ENCODE measurements at places on chromosomes 3 and 15. TPM values are rescaled to one million over a fixed set of nuclear protein-coding genes. Genes with fewer than 3 reads are reported as not detected.

The CASR gene
- 0.58 TPM for total RNA-seq

The FBXO40 gene
- 0.06 TPM for total RNA-seq

The TEX9 gene
- 12.3 TPM for total RNA-seq

The WDR93 gene
- not detected for total RNA-seq

The C15orf39 gene
- 35.6 TPM for total RNA-seq

The GOLGA8M gene
- not detected for total RNA-seq

DNA sequence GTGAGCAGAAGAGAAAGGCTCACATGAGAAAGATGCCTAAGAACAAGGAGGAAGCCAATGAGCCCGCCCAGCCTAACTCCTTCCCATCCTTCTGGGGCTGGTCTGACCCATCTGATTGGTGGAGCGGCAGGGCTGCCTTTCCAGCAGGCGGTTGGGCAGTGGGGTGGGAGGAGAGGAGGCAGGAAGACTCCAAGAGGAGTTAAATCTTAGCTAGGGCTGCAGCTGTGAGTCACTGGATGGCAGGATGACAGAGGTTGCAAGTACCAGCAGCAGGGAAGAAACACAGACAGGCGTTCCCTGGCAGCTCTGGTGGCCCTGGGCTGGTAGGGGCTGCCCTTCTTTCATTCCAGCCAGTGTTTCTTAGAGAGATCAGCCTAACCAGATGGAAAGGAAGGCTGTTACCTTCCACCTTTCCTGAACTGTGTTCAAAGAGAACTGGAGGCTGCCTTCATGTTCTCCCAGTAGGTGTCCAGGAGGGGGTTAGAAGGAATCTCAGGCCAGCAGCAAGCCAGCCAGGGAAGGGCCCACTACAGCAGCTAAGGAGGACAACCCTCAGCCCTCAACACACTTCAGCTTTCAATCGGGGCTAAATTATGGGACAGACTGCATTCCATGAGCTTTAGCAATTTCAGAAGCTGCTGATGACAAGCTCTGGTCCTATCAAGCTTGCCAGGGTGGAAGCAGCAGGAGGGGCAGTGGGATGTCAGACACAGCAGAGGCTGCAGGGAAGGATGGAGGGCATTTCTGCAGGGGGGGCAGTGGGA, 50.3 kb downstream of the CHSY1 start:
- H3K27me3 ChIP-seq = no peaks in the 10 kb centered on the region
- peaks cover 24% of the 10 kb centered on the region for H3K4me1 ChIP-seq
- peak; percentile 41 for DNase-seq
- no peak overlapping the region for H3K4me3 ChIP-seq
- no peaks in the 10 kb centered on the region for H3K36me3 ChIP-seq

GRCh38 chr3:194049394-194049793, 86.6 kb upstream of the HES1 start:
- peaks cover 2% of the 10 kb centered on the region for H3K4me1 ChIP-seq
- DNase-seq = no peak
- H3K27me3 ChIP-seq = peaks cover 2% of the 10 kb centered on the region
- no peaks in the 10 kb centered on the region for H3K36me3 ChIP-seq
- H3K4me3 ChIP-seq = no peak overlapping the region

DNA sequence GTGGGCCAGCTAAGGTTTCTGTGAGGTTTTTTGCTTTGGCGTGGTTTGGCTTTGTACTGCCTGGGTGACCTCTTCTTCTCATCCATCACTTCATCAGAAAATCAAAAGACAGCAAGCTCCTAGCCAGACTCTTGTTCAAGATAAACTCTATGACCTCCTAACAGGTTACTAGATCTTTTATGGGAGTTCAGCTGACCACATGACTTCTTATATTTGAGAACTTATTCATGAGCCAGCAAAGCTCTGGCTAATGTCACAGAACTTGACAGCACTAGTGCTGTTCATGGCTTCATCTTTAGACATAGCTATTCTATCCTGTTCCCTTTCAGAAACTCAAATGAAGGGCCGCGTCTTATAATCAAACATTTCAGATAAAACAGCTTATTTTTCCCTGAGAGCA, 527.1 kb upstream of the GOLIM4 start:
- peaks cover 14% of the 10 kb centered on the region for H3K4me1 ChIP-seq
- no peaks in the 10 kb centered on the region for H3K27me3 ChIP-seq
- H3K27ac ChIP-seq = no peak overlapping the region
- no peak overlapping the region for H3K4me3 ChIP-seq
- no peaks in the 10 kb centered on the region for H3K36me3 ChIP-seq

GRCh38 chr3:176789947-176790346, 407.3 kb downstream of the TBL1XR1 start:
- no peaks in the 10 kb centered on the region for H3K27me3 ChIP-seq
- H3K4me3 ChIP-seq = no peak overlapping the region
- H3K36me3 ChIP-seq = no peaks in the 10 kb centered on the region

- H3K4me3 ChIP-seq = no peak overlapping the region
- H3K36me3 ChIP-seq = no peaks in the 10 kb centered on the region
- DNase-seq = no peak
- peaks cover 3% of the 10 kb centered on the region for H3K27me3 ChIP-seq
- H3K27ac ChIP-seq = no peak overlapping the region
These were observed 4.3 kb upstream of the SHC4 start for GRCh38 chr15:48968066-48968465.

DNA sequence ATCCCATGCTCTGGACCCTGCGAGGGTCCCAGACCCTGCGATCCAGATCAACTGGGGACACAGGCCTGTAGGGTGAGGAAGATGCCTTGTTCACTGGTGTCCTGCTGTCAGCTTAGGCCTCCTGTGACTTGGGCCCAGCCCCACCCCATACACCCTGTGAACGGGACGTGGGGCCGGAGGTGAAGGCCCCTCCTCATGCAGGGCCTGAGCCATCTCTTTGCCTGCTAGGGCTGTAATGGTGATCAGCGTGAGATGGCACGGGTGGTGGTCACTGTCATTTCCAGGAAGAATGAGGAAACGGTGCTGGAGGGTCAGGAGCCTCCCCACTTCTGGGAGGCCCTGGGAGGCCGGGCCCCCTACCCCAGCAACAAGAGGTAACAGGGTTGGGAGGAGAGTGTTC, 12.4 kb downstream of the VILL start:
- DNase-seq = no peak
- peaks cover 9% of the 10 kb centered on the region for H3K4me1 ChIP-seq
- peaks cover 8% of the 10 kb centered on the region for H3K27me3 ChIP-seq
- no peak overlapping the region for H3K4me3 ChIP-seq
- H3K36me3 ChIP-seq = no peaks in the 10 kb centered on the region
- no peak overlapping the region for H3K27ac ChIP-seq

- no peaks in the 10 kb centered on the region for H3K36me3 ChIP-seq
- H3K27me3 ChIP-seq = no peaks in the 10 kb centered on the region
- H3K4me3 ChIP-seq = no peak overlapping the region
These were observed 8.6 kb downstream of the GPR15 start for GRCh38 chr3:98540346-98540745.

DNA sequence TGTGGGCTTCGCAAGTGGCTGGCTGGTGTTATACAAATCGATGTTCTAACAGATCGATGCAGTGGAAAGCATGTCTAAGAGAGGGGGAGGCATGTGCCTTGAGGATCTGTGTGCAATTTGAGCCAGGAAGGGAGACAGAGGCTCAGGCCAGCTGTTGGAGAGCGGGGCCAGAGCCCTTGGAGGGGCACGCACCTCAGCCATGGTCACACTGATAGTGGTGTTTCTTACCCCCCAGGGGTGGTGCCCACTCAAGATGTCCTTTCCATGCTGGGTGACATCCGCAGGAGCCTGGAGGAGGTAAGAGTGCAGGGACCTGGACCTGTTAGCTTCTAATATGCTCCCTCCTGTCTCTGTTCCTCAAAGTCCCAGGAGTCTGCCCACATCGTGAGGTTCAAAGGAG, 3.8 kb upstream of the ABTB1 start:
- H3K27me3 ChIP-seq = no peaks in the 10 kb centered on the region
- H3K4me3 ChIP-seq = no peak overlapping the region
- H3K4me1 ChIP-seq = peaks cover 11% of the 10 kb centered on the region
- H3K36me3 ChIP-seq = no peaks in the 10 kb centered on the region
- H3K27ac ChIP-seq = no peak overlapping the region
- DNase-seq = no peak

- H3K36me3 ChIP-seq = no peaks in the 10 kb centered on the region
- no peak overlapping the region for H3K4me3 ChIP-seq
- no peak overlapping the region for H3K27ac ChIP-seq
- DNase-seq = no peak
- H3K27me3 ChIP-seq = no peaks in the 10 kb centered on the region
- no peaks in the 10 kb centered on the region for H3K4me1 ChIP-seq
These were observed 203.5 kb downstream of the RSRC1 start for GRCh38 chr3:158313338-158313927.

GRCh38 chr15:75176396-75176761, 25.3 kb upstream of the C15orf39 start:
- no peak overlapping the region for H3K4me3 ChIP-seq
- no peak for DNase-seq
- H3K27me3 ChIP-seq = peaks cover 16% of the 10 kb centered on the region
- peaks cover 21% of the 10 kb centered on the region for H3K4me1 ChIP-seq
- no peak overlapping the region for H3K27ac ChIP-seq

- H3K4me1 ChIP-seq = no peaks in the 10 kb centered on the region
- H3K36me3 ChIP-seq = no peaks in the 10 kb centered on the region
- no peak overlapping the region for H3K4me3 ChIP-seq
- H3K27me3 ChIP-seq = no peaks in the 10 kb centered on the region
These were observed 136.4 kb upstream of the NDN start for GRCh38 chr15:23823508-23823907.

DNA sequence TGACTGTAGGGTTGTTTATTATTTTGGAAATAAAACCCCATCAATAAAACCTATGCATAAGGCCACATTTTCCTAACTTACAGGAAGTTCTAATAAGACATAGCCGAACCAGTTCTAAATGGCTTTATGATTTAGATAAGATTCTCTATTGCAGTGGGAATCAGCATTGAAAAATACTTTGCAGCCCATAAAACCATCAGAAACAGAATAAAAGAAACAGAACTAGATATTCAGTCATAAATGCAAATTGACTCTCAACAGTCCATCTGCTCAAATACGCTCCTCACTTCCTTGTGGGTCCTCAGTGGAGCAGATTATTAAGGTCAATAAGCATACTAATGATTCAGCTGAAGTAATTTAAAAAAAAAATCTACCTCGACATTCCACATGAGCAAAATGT, 8.8 kb downstream of the SATB1 start:
- no peak for DNase-seq
- H3K4me3 ChIP-seq = no peak overlapping the region
- no peak overlapping the region for H3K27ac ChIP-seq
- H3K36me3 ChIP-seq = peaks cover 12% of the 10 kb centered on the region
- H3K4me1 ChIP-seq = no peaks in the 10 kb centered on the region
- no peaks in the 10 kb centered on the region for H3K27me3 ChIP-seq

DNA sequence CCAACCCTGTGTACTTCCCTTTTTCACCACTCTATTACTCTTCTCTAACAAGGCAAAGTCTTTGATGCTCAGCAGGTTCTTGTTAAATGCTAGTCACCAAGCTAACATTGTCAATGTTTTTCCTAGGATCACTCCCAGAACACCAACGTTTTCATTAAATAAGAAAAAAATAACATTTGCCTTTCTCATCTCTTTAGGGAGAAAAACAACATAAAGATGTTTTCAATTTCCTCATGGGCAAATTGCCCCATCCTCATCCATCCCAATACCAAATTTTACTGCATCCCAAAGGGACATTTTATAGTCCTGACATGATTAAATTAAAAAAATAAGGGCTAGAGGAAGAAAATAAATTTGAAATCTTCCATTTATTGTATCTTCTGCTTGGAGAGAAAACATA, 106.5 kb downstream of the SUCNR1 start:
- no peak for DNase-seq
- no peak overlapping the region for H3K27ac ChIP-seq
- H3K36me3 ChIP-seq = no peaks in the 10 kb centered on the region
- H3K4me1 ChIP-seq = no peaks in the 10 kb centered on the region

DNA sequence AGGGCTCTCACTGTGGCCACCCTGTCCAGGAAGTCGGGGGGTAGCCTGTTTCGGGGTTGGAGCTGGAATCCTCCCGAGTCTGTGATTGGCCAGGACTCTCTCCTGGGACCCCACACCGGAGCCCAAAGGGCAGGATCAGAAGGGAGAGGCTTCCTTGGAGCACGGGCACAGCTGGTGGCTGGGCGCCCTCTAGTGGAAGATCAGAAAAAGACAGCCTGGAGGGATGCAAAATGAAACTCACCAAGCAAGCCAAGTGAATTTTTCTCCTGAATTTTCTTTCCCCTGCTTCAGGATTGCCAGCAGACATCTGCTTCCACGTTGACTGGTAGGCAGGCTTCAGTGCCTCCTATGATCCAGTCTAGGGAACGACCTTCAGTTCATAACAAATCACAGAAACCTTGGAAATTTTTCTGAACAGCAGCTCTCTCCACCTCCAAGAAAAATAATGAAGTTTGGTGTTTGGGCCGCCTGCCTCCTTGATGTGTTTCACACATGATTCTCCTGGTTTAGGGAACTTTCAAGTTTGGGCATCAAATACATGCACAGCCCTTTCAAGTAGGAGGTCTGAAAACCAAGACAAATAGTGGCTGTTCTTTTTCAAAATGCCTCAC, 224.6 kb downstream of the VPS13C start:
- no peak overlapping the region for H3K4me3 ChIP-seq
- H3K36me3 ChIP-seq = no peaks in the 10 kb centered on the region
- no peaks in the 10 kb centered on the region for H3K4me1 ChIP-seq
- DNase-seq = peak; percentile 89

GRCh38 chr15:83208367-83208661, 691 bp upstream of the HDGFL3 start:
- peak overlapping the region; percentile 95 for H3K4me3 ChIP-seq
- no peak for DNase-seq
- H3K27ac ChIP-seq = peak overlapping the region; percentile 79
- peaks cover 10% of the 10 kb centered on the region for H3K4me1 ChIP-seq

DNA sequence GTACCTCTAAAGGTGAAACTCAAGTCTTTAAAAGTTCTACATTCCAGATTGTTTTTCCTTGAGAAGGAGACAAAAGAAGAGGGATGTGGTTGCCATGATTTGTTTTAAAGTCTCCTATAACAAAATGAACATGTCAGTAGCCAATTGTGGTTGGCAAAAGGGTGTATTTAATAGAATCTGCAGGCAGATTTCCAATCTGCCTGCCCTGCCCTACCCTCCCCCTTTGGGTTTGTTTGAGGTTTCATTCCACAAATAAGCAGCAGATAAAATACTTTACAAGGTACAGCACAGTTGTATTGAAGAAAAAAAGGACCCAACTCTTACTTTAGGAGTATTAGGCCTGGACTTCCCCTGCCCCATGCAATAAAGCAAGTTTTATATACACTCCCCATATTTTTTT, 59.5 kb downstream of the MLH1 start:
- H3K4me1 ChIP-seq = no peaks in the 10 kb centered on the region
- peaks cover 37% of the 10 kb centered on the region for H3K36me3 ChIP-seq
- no peaks in the 10 kb centered on the region for H3K27me3 ChIP-seq
- no peak overlapping the region for H3K27ac ChIP-seq
- no peak for DNase-seq
